Fibroblast of skin of abdomen (primary cell): ENCODE measurements at places on chromosomes 2 and 18.
A peak's percentile ranks its signal among the peaks of the same experiment; 100 is the strongest.

DNA sequence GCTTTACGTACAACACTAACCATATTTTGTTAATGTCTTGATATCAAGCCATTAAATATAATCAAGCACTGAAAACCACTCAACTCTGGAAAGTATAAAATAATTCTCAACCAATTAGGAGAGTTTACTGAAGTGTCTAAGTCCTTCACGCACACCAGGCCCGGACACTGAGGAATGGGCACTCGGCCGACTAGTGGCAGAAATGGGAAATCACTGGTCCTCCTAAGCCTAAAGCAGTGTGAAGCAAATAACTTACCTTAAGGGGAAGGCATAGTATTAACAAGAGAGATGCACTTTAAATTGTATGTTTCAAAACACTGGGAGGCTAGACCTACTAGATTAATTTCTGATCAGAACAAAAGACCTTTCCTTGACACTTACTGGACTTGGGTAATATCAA lies 45.7 kb downstream of the FAM210A start:
- no peak for DNase-seq

DNA sequence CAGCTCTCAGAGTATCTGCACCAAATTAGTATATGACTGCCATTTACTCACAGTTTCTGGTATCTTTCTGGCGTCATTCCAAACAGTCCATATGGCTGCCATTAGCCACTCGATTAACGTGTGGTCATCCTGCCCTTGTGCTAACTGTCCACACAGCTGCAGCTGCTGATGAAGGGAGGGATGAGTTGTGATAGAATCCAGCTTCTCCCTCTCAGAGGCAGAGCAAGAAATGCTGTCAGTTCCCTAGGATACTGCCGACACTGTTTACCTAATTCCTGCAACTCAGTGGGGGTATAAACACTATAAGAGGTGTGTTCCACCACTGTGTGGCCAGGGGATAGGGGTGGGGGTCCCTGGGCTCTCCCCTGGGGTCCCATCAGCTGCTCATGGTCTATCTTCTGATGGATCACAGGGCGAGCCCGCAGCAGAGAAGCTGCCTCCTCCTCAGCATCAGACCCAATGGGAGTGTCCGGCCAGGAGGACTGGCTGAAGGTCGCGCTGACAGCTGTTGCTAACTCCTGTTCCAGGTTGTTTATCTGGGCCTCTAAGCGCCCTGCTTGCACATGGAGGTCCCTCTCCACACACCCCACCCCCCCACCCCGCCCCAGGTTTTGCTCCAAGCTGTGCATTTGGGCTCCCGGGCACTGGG lies 17.3 kb upstream of the KLHL23 start:
- DNase-seq, result peak; percentile 78

GRCh38 chr2:18536100-18536499 lies 24.4 kb downstream of the RDH14 start:
- peak; percentile 63 for DNase-seq

DNA sequence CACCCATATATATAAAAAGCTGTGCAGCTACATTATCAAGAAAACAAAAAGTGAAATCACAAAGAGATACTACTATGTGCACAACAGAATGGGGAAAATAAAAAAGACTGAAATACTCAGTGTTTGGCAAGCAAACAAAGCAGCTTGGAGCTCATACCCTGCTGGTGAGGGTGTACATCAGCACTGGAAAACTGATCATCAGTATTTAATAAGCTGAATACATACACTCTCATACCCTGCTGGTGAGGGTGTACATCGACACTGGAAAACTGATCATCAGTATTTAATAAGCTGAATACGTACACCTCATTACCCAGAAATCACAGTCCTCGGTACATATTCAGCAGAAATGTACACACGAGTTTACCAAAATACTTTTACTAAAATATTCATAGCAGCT lies 220.8 kb downstream of the SPP2 start:
- no peak for DNase-seq

DNA sequence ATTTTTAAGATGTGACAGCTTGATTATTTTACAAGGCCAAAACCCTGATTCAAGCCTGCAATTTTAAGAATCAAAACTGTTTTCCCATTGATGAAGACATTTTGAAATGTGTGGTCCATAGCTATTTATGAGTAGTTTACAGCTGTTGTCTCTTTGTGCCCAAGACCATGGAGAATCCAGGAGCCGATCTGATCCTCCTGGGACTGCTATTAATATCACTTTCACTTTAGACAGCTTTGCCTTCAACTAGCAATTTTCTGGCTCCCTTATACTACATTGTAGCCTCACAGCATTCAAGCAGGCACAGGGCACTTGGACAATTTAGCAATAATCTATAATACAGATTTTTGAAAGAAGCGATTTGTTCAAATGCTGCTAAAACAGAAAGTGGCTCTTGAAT lies 172.9 kb downstream of the SLC8A1 start:
- DNase-seq, result peak; percentile 35

GRCh38 chr2:121492409-121492808 lies 38.3 kb upstream of the RNU4ATAC start:
- no peak for DNase-seq

DNA sequence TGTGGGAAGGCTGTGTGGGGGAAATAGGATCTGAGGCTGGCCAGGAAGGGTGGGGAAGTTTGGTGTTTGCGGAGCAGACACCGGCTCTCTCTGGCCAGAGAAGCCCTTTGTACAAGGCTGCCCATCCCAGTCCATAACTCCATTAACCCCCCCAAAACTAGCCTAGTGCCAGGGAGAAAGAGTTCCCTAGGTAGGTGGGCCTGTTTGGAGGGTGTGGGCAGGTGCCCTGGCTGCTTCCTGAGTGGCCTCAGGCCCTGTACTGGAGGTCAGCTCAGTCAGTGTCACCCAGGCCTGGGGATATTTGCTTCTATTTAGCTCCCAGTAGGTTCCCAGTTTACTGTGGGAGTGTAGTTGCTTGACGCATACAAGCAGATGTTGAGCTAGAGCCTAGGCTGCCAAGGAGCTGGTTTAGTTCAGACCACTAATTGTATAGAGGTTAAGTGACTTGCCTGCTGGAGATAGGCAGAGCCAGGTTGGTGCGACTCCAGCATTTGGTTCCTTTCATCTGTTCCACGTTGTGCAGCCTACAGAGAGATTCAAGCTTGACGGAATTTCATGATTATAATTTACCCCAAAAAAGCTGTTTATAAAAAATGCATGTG lies 2.9 kb upstream of the GREB1 start:
- no peak for DNase-seq

DNA sequence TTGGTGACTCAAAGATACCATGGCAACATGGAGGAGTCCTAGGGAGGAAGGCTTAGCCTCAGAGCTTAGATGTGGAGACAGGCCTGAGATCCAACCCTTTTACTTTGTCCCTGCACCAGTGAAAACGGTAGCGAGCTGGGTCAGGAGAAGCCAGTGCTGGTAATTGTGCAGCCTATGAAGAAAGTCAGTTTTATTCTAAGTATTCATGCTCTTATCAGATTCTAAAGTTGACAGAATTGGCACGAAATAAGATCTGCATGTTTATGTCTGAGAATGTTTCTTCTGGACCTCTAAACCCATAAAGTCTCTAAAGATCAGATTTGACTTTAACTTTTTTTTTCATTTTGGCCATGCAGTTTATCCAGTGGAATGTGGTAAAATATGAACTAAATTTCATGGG lies 93.8 kb downstream of the SCG2 start:
- no peak for DNase-seq

GRCh38 chr18:46343931-46344372 lies 239.8 kb downstream of the HAUS1 start:
- no peak for DNase-seq

DNA sequence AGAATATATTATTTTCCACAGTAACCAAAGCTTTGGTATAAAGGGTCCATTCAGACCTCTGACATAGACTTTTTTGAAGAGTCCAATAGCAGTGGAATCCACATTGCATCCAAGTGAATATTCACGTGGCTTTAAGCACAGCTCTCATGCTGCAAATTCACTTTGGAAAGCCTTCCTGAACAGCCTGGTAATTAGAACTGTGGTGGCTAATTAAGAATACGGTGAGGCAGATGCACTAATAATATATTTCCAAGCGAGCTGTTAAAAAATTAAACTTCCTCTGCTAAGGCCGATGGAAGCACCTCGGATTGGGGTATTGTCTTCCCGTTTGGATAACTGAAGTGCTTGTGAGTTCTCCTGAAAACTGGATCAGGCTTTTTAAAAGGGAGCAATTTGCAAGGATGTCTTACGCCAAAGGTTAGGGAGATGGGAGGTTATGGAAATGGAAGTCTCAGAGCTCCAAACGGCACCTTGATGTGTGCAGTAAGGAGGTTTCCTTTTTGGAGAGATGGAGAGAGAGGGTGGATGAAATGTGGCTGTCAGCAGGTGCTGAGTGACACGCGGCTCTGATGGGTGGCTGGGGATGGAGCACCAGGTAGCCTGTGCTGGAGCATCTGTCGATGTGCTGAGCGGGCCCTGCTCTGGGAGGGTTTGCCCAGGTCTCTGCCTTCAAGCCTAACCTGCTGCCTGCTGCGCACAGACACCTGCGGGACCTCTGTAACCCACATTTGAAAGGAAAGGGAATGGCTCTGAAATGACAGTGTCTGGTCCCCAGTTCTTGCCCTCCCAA lies 37.5 kb downstream of the CABLES1 start:
- DNase-seq, result no peak

DNA sequence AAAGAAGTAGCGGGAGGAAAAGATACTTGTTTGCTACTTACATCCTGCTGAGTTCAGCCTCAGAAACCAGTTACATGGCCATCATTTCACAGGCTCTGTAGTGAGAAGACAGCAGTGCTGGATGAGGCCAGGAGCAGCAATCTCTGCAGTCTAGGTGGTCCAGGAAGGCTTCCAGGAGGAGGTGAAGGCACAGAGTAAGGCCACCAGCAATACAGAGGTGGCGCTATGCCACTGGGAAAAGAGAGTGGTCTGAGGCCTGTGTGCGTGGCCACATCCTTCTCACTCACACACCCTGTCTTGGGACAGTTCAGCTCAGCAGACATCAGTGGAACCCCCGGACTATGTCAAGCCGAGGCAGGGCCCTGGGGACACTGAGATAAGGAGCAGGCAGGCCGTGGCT lies 162.7 kb downstream of the KLHL29 start:
- DNase-seq, result no peak

- peak; percentile 28 for DNase-seq
Observed at GRCh38 chr18:69874058-69874457, 73.6 kb downstream of the CD226 start.

DNA sequence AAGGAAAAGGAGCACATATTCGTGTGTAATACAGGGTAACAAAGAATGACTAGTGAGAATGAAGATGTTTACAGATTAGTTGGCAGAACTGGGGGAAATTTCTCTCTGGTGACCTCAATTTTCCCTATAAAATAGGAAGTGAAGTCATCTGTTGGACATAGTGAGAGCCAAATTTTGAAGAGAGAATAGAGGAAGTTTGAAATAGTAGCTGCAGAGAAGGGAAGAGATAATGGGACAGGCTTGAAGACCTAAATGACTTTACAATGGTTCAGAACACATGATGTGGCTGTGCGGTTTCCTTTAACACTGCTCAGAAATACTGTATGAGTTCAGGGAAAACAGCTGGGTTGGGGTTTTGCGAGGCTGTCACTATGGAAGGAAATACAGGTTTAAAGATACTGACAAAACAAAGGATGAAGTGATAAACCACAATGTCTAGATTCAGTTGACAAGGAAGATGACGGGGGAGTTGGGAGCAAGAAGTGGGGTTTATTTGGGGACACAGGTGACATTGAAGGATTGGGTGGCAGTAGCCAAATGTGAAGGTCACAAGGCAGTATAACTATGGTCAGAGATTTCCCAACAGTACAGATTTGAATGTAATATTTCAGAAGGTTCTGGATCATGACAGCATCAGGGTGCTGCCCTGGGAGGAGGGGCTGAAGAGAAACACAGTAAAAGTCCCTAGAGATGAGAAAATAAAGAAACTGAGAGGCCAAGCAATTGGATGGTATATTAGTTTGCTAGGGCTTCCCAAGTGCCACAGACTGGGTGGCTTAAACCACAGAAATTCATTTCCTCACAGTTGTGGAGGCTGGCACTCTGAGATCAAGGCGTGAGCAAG lies 82.6 kb upstream of the TANK start:
- DNase-seq, result peak; percentile 22

- peak; percentile 13 for DNase-seq
Observed at GRCh38 chr18:79687806-79688205, 8.2 kb downstream of the CTDP1 start.

- no peak for DNase-seq
Observed at GRCh38 chr2:233082222-233082930, 22.2 kb downstream of the INPP5D start.

DNA sequence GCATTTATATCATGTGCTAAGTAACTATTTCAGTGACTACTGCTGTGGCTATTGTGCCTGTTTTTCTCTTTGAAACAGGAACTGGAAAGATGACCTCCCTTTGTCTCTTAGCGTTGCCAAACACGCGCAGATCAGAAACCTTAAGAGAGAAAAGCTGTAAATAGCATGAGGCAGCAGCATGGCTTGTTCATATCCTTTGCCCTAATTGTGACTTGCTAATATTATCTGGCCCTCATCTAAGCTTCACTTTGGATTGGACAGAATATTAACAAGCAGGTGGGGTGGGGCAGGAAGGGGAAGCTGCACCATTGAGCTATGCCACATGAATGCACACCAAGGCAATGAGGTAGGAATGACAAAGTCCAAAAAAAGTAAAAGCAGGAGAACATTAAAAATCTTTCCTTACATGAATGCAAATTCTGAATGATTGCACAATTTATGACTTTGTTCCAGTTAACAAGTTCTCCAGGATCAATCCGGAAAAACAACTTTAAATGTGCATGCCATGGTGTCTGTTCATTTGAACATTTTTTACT lies 128.4 kb downstream of the IRS1 start:
- no peak for DNase-seq

- no peak for DNase-seq
Observed at GRCh38 chr18:39380866-39381265, 1815.3 kb upstream of the CELF4 start.

GRCh38 chr2:102505290-102505689 lies 32.3 kb downstream of the SLC9A4 start:
- DNase-seq, result no peak

DNA sequence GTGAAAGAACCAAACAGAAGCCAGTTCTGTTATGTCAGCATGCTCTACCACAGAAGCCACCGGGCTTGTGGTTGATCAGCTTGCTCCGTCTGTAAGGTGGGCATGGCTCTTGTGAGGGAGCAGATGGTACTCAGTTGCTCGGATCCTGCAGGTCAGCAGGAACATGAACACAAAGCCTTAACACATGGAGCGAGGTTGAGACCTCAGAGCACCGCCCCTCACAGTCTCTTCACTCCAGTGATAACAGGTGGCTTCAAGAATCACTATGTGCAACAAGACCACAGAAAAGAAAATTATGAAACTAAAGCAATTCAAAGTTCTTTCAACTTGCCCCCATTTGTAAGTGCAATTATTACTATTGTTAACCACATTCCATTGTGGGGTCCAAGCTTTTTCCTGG lies 72.1 kb downstream of the OSBPL6 start:
- DNase-seq, result no peak
